ENCODE measurements at places on chromosomes 12 and 14.

DNA sequence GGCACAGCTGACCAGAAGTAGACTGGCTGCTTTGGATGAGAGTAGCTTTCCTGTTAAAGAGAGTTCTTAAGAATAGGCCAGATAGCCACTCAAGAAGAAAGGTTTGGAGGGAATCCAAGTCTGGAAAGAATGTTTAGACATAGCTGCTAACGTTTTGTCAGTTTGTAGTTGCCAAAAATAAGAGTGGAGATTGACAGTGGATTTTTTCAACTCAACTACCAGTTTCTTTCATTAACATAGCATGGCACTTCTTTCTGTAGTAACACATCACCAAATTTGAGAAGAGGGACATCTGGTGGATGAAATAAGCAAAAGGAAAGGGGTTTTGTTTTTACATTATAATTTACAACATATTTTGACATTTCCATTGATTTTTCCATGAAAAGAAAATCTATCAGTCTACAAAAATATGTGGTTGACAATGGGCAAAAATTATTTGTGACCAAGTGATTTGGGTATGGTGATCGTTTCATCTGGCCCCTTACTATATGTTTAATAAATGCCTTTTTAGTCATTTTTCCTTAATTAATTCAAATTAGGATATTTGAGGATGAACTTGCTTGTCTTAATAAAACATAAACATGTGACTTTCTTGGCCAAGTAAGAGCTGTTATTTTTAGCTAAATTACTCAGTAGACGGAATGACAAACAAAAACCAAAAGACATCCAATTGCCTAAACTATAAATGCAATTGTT, 71.1 kb downstream of the PTPRR start:
- DNase-seq, result no peak

- DNase-seq, result no peak
Measured at GRCh38 chr12:79858518-79858917, 76.4 kb downstream of the PPP1R12A start.

- no peak for DNase-seq
Measured at GRCh38 chr12:87336814-87337336, 692.3 kb downstream of the C12orf50 start.

- no peak for DNase-seq
Measured at GRCh38 chr12:69024907-69025306, 91.9 kb upstream of the CPM start.

DNA sequence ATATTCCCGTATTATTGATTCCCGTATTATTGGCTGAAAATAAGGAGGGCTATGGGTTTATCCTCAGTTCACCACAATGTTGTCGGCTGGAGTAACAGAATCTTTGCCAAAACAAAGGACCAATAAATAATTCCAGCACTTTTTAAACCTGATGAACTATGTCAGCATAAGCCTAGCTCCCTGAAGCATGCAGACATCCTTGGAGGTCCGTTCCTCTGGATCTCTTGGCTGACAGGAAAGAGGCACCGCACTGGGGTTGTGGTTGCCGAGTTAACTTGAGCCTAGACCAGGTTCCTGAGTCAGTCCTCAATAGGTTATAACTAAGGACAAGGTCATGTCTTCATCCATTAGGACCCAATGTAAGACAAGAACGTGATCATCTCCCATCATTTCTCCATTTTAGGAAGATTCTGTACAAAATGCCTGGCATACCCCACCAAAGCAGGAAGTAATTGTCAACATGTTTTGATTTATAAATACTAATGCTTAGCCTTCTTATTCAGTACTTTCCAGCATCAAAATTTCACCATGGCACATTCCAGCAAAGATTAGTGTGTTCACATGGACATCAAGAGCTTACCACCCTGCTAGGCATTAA, 36.6 kb downstream of the NID2 start:
- no peak for DNase-seq

DNA sequence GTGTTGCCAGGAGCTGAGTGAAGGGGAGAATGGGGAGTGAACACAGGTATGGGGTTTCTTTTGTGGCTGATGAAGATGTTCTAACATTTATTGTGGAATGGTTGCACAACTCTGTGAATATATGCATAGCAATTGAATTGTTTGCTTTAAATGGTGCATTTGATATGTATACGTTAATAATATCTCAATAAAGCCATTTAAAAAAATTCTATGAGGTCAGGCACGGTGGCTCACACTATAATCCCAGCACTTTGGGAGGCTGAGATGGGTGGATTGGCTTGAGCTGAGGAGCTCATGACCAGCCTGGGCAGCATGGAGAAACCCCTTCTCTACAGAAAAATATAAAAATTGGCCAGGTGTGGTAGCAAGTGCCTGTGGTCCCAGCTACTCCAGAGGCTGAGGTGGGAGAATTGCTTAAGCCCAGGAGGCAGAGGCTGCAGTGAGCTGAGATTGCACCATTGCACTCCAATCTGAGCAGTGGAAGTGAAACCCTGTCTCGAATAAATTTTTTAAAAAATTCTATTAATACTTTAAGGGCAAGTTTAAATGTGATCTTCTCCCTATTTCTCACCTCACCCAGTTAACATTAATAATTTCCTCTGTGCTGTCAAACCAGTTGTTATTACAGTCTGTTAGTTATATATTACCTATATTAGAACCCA, 65.3 kb downstream of the DENND5B start:
- DNase-seq, result no peak

- DNase-seq, result no peak
Measured at GRCh38 chr12:46265102-46265501, 3.7 kb downstream of the SLC38A1 start.

GRCh38 chr12:92654929-92655328, 47.9 kb upstream of the PLEKHG7 start:
- DNase-seq, result no peak

- no peak for DNase-seq
Measured at GRCh38 chr12:93333828-93334227, 43.9 kb upstream of the NUDT4 start.

GRCh38 chr12:120365675-120366340, 3.2 kb downstream of the MSI1 start:
- peak; percentile 55 for DNase-seq

- DNase-seq, result no peak
Measured at GRCh38 chr12:7869137-7869536, 3.6 kb downstream of the SLC2A14 start.

GRCh38 chr14:91573894-91574837, 64.1 kb upstream of the PPP4R3A start:
- peak; percentile 46 for DNase-seq

DNA sequence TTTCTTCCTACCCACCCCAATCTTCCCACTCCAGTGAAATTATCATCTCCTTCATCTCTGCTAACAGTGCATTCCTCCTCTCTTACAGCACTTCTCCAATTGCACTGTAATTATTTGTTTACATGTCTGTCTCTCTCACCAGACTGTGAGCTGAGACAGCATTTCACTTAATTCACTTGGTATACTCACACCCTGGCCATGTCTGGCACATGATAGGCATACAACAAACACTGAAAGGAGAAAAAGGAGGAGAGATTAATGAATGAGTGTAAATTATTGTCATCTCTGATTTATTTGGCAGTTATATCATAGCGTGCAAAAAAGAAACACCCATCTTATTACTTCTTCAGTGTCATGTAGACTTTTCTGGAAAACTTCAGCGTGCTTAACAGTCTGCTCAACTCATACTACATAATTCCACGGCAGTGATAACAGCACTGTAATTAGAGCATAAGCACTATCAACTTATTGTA, 452.3 kb downstream of the ADAMTS20 start:
- DNase-seq, result no peak

DNA sequence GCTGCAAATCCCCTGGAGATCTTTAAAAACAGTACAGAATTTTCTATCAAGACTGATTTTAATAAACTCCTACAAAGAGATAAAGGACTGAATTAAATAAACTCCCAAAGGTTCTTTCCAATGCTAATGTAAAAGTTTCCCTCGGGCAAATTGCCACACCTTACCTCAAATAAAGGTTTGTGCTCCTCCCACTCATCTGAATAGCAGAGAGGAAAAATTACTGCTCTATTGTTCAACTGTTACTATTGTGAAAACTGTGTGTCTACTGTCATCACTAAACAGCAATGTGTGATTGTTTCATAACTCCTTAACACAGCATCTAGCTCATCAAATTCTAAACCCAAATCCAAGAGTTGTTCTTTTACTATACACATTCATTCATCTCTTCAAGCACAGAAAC, 3.2 kb downstream of the SPTLC2 start:
- no peak for DNase-seq

DNA sequence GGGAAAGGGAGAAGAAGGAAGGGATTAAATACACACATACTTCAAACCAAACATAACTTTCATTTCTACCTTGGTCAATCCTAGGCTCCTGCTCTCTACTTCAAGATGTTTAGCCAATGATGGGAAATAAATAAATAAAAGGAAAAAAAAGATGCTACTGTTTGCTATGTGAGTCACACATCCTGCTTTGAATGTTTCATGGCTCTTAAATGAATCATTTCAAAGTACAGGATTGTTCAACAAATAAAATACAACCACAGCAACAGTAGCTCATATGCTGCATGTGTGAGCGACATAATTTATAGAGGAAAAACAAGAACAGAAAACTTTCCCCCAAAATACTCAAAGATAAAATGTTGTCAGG, 54.3 kb upstream of the NPFF start:
- DNase-seq, result no peak

GRCh38 chr14:48970943-48971342, 615.2 kb downstream of the RPS29 start:
- no peak for DNase-seq

- DNase-seq, result no peak
Measured at GRCh38 chr14:58717211-58717610, 79.4 kb downstream of the DACT1 start.

DNA sequence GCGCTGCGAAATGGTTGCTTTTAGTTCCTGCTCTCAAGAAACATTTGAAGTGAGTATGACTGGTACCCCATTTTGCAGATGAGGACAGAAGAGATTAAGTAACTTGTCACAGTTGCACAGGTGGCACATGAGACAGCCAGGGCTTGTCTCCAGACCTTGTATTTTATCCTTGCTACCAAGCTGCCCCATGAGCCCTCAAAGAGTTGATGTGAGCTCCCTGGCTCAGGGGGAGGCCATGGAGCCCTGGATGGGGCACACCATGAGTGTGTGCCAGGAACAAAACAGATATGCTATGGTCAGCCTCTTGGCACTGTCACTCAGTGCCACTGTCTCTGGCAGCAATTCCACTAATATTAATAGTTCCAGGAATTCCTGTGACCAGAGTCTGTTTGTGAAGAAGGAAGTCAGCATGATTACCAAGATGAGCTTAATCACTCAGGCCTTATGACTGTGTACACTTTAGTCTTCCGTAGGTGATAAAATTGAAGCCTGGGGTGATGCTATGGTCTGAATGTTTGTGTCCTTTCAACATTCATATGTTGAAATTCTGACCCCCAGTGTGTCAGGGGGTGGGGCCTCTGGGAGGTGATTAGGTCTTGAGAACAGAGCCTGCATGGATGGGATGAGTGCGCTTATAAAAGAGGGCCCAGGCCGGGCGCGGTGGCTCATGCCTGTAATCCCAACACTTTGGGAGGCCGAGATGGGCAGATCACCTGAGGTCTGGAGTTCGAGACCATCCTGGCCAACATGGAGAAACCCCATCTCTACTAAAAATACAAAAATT, 806.8 kb downstream of the AACS start:
- DNase-seq, result no peak

DNA sequence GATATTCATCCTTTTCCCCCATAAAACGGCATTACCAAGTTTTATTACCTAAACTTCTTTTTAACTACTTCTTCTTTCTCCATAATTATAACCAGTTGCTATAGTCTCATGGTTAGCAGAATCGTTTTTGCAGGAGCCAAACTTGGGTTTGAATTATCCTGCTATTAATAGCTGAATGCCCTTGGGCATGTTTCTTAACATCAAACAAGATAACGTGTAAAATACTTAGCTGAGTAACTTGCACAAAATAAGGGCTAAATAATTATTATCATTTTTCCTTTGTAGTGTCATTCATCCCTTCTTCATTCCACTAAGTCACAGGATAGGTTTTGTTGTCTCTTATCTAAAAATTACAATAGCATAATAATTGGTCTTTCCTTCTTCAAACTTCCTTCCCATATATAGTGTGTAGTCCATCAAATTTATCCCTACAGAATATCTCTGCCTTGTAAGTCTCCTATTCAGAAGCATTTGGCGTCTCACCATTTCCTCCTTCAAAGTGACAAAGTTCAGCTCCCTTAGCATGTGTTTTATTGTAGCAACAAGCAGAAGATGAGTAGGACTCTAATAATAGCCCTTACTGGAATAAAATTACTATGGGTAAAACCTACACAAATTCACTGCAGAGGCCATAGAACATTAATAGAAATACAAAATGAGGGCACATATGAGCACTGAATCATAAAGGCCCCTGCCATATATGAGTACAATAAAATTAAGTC, 63.8 kb downstream of the FAR2 start:
- DNase-seq, result no peak

- no peak for DNase-seq
Measured at GRCh38 chr14:71610797-71611196, 321.4 kb upstream of the RGS6 start.

GRCh38 chr12:47547077-47547476, 158.8 kb downstream of the RPAP3 start:
- DNase-seq, result no peak

DNA sequence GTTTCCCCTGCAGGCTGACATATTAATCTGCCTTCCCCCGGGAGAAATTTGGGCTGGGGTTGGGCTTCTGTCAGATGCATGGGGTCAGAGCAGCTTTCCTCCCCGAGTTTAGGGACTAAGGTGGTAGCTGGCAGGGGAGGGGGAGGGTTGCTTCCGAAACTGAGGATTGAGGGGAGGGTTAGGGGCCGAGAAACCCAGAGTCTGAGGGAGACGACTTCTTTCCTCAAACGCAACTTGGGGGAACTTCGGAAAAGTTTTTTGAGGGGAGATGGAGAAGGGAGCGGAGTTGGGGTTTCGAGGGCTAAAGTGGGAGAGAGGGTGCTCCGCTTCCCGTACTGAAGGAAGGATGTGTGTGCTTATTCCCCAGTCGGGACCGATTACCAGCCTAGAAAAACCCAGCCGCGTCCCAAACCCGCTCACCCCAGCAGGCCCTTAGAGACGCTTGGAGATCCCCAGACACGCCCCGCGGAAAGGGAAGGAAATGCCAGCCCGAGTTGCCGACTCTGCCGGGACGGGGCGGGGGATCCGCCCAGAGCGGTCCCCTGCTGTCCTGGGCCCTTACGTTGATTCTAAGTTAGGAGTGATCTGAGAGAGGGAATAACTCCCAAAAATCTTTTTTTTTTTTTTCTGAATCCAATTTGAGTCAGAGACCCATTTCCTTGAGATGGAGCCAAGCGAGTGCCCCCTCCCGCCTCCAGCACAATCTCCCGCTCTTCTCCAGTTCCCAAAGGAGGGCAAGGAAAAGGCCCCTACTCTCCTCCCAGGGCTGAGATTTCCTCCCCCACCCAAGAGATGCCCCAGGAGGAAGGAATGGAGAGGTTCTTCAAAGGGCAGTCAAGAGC, 61.9 kb downstream of the SMUG1 start:
- DNase-seq, result peak; percentile 57

GRCh38 chr12:114958538-114958937, 274.6 kb upstream of the TBX3 start:
- no peak for DNase-seq

- DNase-seq, result peak; percentile 29
Measured at GRCh38 chr12:130818272-130818634, 20.8 kb downstream of the STX2 start.
